GM13977 (cell line): ENCODE measurements at places on chromosomes 7 and 10.

DNA sequence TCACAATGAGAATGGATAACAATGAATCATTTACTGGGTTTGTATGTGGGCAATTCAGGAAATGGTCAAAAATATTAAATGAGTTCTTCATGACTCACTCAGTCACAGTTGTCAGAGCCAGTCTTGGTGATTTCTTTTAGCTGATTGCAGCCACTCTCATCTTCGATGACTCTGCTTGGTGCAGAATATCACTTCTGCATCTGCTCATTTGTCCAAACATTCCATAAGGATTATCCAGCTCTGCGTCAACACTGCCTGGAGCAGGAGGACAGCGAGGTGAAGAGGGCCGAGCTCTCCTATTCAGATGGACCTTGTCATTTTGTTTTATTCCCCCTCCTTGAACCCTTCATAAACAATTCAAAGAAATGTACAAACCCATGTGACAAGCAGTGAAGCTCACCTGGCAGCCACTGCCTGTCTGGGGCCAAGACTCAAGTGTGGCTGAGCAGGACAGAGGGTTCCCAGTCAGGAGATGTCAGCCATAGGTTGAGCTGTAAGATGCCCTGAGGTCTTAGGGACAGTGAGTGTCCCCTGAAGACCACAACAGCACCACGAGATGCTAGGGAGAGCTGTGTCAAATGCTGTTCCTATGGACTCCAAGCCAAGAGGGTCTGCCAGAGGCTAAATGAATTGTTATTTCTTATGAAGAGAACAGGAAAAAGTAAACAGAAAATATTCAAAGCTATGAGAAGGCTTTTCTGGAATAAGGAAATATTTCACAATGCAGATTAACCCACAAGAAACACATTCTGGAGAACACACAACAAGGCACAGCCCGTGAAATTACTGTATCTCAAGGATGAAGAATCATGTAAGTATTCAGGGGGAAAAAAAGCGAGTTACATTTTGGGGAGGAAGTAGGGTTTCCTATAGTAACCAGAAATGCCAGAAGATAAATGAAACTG lies 33.1 kb upstream of the EGFR start:
- no peak for DNase-seq

GRCh38 chr10:35822316-35822715 lies 180.2 kb upstream of the FZD8 start:
- DNase-seq = no peak

DNA sequence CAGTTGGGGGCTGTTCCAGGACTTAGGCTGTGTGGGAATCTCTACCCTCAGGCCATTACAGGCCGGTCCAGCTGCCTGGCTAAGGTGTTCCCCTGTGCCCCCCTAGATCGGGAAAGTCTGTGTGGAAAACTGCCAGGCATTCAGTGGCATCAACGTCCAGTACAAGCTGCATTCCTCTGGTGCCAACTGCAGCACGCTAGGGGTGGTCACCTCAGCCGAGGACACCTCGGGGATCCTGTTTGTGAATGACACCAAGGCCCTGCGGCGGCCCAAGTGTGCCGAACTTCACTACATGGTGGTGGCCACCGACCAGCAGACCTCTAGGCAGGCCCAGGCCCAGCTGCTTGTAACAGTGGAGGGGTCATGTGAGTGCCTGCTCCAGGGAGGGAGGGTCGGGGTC lies 27.1 kb upstream of the CSGALNACT2 start:
- no peak for DNase-seq

DNA sequence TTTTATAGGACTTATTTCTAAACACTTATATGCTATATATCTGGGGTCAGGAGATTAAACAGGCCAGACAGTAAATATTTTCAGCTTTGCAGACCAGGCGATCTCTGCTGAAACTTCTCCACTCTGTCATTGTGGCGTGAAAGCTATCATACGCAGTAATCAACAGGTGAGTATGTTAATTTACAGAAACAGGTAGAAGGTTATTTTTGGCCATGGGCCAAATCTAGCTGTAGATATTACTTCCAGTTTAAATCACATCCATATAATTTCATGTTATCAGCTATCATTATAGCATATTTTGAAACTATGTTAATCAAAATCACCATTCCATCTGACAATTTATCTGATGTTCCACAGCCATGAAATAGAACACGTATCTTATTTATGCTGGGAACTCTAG lies 67.8 kb downstream of the GPR37 start:
- DNase-seq = no peak

GRCh38 chr7:93902777-93903423 lies 3.5 kb upstream of the GNGT1 start:
- no peak for DNase-seq

DNA sequence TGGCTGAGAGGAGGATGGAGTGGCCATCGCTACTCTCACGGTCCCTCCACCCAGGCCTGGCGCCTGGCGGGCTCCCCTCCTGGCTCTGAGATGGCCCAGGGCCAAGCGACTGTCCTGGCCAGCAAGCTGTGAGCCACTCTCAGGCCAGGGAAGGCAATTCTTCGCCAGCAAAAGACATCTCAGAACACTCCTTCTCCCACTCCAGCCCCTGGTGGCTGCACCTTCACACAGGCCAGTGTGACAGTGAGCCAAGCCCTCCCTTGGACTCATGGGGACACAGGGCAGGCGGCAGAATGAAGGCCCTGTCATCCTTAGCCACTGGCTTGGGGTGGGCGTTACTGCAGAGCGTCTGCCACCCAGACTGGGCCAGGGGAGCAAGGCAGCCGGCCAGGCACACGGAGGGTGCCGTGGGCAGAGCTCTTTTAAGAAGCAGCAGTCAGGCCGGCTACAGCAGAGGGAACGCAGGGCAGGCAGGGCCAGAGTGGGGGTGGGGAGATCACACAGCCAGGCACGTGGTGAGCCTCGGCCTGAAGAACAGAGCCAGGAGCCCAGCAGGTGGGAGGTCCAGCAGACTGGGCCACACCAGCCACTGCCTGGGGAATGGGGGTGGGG lies 14.4 kb downstream of the STK32C start:
- no peak for DNase-seq

- no peak for DNase-seq
These were observed 69.8 kb upstream of the STEAP1B start for GRCh38 chr7:22569586-22570321.

DNA sequence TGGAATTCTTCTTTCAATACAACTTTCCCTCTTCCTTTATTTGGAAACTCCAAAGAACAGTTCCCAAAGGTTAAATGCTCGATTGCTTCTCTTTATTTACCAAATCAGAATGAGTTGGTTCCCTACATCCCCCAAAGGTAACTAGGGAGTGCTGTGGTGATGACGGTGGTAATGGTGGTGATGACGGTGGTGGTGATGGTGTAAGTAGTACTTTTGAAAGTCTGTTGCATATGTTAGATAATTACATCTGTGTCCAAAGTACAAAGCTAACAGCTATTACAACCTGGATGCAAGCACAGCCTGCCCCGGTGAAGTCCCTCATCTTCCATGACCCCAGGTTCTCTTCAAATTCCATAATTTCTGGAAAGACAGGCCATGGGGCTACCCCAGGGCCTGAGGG lies 115.1 kb downstream of the TNS3 start:
- no peak for DNase-seq

DNA sequence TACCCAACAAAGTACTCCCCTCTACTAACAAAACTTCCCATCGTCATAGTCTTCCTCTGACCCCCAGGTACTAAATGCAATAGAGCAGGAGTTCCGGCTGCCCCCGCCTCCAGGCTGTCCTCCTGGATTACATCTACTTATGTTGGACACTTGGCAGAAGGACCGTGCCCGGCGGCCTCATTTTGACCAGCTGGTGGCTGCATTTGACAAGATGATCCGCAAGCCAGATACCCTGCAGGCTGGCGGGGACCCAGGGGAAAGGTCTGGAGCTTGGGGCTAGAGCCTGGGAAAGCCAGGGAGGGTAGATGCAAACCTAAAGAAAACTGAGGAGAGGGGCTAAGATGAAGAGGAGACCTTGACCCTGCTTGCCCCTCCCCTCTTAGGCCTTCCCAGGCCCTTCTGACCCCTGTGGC lies 15.3 kb downstream of the EPHB6 start:
- DNase-seq = no peak

GRCh38 chr10:6070660-6071059 lies 8.5 kb upstream of the IL2RA start:
- no peak for DNase-seq
